ENCODE measurements at places on chromosomes 2 and 18.

DNA sequence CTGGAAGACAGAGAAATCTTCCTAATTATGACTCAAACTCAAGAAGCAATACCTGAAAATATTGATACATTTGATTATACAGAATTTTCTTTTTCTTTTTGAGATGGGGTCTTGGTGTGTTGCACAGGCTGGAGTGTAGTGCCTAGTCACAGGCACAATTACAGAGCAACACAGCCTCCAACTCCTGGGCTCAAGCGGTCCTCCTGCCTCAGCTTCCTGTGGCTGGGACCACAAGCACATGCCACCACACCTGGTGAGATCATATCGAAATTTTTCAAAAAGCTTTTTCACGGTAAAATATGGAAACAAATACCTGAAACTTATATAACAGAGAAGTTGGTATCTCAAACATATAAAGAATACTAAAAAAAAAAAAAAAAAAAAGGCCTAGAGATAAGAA is 27.9 kb downstream of the TGFBRAP1 start:
- no peak for DNase-seq

DNA sequence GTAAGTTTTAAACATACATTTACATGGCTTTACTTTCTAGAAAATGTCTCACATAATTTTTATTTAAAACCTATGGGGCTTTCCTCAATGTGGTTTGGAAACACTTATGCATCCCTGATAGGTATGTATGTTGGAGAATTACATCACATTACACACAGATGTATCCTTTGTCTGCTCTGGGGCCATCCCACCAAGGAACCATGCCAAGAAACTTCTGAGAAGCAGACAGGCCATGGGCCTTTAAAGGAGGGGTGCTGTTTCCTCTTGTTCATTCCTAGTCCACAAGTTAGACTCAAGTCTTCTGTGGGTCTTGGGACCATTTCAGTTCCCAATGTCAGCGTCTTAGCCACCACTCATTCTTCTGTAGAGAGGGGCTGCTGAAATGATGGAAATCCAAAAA is 162.0 kb upstream of the SETBP1 start:
- no peak for DNase-seq

DNA sequence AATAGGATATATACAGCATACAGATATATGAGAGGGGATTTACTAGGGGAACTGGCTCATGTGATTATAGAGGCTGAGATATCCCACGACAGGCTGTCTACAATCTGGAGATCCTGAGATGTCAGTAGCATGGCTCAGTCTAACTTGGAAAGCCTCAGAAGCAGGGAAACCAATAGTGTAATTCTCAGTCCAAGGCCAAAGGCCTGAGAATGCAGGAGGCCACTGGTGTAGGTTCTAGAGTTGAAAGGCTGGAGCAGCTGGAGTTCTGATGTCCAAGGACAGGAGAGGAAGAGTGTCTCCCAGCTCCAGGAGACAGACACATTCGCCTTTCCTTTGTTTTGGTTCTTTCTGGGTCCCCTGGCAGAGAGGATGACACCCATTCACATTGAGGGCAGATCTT is 20.1 kb upstream of the CCBE1 start:
- DNase-seq, result no peak

DNA sequence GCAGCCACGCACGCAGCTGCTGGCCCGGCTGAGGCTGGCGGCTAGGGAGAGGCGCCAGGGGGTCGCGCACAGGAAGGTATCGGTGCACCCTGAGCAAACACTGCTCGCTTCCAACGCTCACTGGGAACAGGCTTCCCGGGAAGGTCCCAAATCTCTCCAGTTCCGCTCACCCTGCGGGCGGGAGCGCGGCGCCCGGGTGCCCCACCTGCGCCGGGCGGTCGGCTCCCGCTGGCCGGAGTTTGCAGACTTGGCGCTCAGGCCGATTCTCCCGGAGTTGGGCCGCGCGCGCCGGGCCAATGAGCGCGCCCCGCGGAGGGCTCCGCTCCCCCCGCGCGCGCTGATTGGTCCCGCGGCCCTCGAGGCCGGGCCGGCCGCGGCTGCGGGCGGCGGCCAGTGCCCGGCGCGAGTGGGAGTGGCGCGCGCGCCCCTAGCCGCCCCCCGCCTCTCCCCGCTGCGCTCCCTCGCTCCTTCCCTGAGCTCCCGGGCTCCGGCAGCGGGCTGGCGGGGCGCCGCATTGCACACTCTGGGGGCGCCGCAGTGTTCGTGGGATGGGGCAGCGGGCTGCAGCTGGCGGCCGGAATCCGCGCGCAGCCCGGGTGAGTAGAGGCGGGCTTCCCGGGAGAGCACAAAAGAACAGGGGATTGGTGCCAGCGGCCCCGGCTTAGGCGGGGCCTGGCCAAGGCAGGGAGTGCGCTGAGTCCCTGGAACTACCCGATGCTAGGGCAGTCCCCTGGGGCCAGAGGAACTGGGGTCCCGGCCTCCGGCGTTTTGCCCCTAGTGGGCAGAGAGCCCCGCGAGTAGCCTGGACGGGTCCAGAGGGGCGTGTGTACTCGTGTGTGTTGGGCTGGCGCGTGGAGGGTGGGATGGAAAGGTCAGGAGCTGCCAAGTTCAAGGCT is at the start of gene LYPD6:
Gene LYPD6 (plus strand): TSS at position 461 of the 896 bp plus-strand sequence. CDS start 107,122 bp downstream, outside the sequence.
- DNase-seq, result no peak

GRCh38 chr2:137205324-137205723 is 440.0 kb downstream of the THSD7B start:
- no peak for DNase-seq

DNA sequence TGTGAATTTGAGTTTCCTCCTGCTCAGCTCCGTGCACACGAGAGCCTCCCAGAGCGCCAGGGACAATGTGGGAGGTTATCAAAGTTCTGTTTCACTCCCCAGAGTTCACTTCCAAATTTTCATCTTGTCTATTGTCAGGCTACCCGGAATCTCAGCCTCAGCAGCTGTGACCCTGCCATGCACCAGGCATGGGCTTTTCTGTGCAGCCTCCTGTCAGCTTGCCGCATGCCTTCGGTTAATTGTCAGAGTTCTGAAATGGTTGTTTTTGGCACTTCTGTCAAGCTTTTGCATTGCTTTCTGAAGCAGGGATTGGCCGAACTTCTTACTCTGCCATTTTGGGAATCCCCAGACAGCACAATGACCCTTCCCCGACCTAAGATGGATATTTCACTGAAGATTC is 60.4 kb downstream of the SH3YL1 start:
- DNase-seq, result no peak

- DNase-seq, result no peak
Observed at GRCh38 chr18:40687399-40687798, 1267.6 kb upstream of the PIK3C3 start.
